ENCODE measurements at places on chromosomes 4 and X.

DNA sequence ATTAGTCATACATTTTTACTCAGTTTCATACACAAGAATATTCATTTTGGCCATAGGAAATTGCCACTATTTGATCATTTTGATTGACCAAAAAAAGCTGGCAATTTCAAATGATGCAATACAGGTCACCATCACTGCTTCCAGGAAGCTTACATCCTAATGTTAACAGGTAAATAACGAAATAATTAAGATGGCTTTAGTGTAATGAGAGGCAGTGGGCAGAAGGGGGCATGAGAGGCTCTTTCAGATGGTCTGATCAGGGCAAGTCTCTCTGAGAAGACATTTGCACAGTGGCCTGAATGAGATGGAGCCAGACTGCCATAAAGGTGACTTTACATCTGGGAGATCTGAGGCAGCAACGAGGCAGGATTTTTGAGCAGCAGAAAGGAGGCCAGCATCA lies 170.7 kb downstream of the SLIT2 start:
- no peak for DNase-seq

DNA sequence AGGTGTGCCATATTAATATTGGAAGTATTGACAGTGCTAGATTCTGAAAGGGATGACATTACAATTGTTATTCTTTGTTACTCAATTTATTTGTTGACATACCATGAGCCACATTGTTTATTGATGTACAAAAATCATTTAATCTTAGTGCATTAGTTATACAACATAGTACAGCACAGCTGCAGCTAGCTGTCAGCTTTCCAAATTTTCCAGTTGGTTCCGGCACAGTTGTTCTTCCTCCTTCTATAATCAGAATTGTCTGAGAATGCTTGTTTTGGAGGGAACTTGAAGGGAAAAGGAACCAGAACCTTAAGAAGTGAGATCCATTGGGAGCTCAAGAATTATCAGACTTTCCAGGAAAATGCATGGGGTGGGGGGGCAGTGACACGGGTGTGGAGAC lies 281.4 kb downstream of the ZIC3 start:
- DNase-seq, result no peak

GRCh38 chr4:169351872-169352271 lies 81.1 kb upstream of the SH3RF1 start:
- no peak for DNase-seq

- DNase-seq, result no peak
These were observed 137.4 kb upstream of the AGA start for GRCh38 chr4:177579649-177580048.

DNA sequence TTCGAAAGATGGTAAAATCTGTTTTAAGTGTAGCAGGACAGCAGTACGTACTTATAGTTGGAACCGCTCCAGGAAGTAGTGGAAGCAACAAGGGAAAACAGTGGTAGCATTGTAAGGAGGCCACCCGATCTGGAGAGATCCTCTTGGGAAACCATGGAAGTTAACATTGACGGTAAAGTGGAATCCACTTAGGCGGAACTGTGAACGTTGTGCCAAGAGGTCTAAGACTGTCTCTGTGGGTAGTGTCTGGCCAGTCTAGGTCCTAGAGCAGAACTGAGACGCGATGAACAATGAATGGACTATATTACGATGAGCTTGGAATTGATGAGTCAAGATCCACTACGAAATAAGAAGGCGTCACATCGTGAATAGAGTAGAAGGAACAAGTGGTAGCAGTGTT lies 124.0 kb downstream of the TENM3 start:
- DNase-seq, result no peak

DNA sequence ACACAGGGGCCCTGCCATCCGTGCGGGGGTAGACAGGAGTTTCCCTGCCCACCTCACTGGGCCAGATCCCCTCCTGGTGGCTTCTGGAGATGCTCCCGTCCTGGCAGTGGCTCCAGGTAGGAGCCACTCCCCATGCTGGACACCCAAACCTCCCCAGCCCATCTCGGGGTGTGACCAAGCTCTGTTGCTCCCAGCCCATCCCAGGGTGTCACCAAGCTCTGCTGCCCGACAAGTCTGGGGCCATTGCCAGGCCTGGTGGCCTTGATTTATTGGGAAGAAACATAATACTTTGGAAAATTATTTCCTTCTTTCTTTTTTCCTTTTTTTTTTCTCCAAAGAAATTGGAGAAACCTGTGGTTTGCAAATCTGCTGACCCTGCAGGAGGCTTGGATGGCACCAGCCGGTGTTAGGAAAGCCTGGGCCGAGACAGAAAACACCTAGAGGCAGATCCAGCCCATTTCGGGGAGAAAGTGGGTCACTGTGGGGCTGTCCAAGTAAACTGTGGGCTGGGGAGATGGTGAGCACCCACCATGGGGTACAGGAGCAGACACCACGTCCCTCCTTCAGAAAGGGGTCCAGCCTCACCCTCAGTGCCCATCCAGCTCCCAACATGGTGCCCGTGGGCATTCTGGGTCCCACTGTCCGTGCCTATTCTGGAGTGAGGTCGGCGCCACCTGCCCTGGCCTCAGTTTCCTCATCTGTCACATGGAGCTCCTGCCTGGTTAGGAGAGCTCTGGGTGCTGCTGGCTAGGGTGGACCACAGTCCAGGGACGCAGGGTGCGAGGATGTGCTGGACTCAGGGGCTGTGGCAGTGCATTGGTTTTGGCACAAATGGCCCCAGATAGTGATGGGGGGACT lies 59.4 kb upstream of the ADRA2C start:
- peak; percentile 32 for DNase-seq

- no peak for DNase-seq
These were observed 111.0 kb downstream of the ASB9 start for GRCh38 chrX:15158736-15159406.

- DNase-seq, result no peak
These were observed 91.9 kb upstream of the CPEB2 start for GRCh38 chr4:14910411-14910810.

GRCh38 chr4:23717528-23718248 lies 172.2 kb downstream of the PPARGC1A start:
- DNase-seq, result no peak

- no peak for DNase-seq
These were observed 13.9 kb downstream of the TMEM165 start for GRCh38 chr4:55409468-55410171.

- DNase-seq, result peak; percentile 78
These were observed 98.8 kb upstream of the METTL14 start for GRCh38 chr4:118586357-118586790.

DNA sequence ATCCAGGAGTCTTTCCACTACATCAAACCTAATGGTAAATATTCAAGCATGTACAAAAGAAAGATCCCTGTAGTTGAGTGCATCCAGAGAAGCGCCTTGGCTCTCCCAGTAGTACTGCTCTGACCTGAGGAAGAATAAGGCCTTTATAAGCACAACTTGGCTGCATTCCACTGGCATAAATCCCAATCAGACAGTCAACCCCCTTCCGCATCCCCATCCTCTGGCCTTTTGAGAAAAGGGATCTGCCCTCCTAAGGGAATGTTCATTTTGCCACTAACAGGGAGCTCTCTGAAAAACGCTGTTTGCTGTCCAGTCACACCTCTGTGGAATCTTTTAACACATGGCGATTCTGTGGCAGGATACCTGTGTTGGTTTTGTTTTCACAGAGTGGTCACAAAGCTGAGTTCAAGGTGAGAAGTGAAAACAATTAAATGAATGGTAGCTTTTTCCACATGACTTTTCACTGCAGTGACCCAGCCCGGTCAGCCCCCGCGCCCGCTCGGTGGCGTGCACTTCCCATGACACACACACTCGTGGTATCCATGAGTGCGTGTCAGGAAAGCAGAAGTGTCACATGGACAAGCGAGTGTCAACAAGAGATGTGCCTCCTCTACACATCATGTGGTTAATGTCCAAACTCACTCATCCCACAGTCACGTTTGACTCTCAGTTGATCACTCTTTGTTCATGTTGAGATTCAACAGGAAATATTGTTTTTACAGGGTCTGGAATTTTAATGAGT lies 112.2 kb upstream of the ENPP6 start:
- DNase-seq, result peak; percentile 60

GRCh38 chr4:1469043-1469442 lies 62.8 kb upstream of the NKX1-1 start:
- no peak for DNase-seq

GRCh38 chr4:41294445-41295062 lies 37.8 kb downstream of the UCHL1 start:
- no peak for DNase-seq

DNA sequence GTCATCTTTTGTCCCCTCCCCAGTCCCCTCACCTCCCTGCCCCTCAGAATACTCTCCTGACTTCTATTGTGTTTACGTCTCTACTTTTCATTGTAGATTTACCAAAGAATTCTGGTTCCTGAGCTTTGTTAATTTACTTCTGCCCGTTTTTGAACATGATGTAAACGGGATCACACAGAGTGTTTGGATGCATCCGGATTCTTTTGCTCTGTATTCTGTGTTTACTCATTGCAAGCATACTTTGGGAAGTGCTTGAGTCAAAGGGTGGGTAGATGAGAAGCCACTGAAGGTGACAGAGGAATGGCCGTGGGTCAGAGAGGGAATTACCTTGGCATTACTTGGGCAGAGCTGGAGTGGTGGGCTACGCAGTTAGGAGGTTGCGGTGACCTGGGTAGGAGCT lies 18.0 kb downstream of the CLCN4 start:
- no peak for DNase-seq

GRCh38 chrX:110723844-110724243 lies 71.8 kb downstream of the CHRDL1 start:
- DNase-seq, result no peak

GRCh38 chr4:25101836-25102235 lies 58.4 kb downstream of the SEPSECS start:
- DNase-seq, result no peak

DNA sequence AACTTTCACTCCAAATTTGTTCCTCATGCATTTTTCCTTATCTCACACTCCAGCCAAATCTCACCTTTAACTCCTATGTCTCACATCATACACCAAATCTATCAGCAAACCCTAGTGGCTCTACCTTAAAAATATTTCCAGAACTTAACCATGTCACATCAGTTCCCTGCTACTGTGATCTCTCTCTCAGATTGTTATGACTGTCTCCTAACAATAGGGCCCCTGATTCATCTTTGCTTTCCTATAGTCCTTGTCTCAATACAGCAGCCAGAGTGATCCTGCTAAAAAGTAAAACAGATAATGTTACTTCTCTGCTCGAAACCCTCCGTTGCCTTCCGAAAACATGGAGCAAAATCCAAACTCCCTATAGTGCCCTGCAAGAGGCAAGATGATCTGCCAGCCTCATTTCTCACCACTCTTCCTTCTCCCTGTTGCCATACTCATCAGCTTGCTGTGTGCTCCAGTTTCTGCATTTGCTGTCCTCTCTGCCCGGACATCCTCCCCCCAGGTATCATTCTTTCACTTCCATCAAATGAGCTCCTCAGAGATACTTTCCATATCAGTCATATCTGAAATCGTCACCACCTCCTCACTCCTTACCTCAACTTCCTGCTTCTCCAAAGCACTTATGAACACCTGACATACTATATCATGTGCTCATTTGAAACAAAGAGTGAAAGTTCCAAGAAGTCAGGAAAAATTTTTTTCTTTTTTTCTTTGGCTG lies 293.4 kb upstream of the NR3C2 start:
- DNase-seq, result no peak

DNA sequence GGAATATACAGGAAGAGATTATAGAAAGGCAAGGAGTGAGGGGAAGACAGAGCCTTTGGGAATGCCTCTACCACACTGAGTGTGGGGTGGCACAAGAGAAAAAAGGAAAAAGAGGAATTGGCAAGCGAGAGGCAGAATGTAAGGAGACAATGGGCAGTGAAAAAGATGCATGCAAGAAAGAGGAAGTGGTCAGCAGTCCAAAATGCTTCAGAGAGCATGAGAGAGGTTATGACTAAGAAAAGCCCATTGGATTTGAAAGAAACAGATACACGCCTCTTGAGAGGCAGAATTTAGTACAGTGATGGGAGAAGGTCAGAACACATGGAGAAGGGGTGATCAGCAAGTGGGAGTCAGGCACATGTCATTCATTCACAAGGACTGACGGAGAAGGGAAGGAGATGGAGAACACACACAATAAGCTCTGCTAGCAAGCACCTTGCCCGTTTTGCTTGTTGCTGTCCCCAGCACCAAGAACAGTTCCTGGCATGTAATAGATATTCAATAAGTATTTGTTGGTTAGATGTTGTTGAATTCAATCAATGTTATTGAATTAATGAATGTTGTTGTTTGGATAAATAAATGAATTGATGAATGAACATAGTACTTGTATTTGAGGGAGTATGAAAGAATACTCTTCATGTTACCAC lies 6.3 kb downstream of the DCHS2 start:
- no peak for DNase-seq

DNA sequence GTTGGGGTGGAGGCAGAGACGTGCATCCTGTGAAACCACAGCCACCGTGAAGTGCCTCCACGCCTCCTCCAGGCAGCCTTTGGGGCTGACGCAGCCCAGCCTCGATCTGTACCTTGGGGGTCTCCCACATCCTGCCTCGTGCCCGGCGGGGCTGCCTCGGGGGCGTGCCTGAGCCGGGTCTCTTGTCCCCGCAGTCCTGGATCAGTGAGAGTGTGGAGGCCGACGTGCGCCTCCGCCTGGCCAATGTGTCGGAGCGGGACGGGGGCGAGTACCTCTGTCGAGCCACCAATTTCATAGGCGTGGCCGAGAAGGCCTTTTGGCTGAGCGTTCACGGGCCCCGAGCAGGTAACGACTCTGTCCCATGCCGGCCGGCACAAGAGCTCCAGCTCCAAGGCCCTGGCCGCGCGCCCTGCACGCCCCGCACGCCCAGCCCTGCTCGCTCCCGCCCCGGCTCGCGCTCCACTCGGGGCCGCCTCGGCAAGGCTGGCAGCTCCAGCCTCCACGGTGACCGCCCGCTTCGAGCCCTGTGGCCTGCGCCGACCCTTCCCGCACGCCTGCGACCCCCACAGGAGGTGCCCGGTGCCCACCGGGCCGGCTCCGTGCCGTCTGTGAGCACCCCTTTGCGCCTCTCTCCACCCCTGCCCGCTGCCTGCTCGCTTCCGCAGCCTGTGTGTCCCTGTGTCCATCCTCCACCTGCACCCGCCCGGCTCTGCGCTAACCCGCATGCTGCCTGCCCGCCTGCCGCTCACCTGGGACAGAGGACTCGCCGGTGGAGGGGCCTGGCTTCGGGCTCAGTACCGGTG lies 9.8 kb downstream of the FGFR3 start:
- no peak for DNase-seq

Measured in Right ventricle myocardium superior (tissue), 1 donor.